T-cell (primary cell): ENCODE measurements at places on chromosomes 5 and 9. TPM values are rescaled to one million over a fixed set of nuclear protein-coding genes. Genes with fewer than 3 reads are reported as not detected.

- no peak for DNase-seq
Observed at GRCh38 chr9:76158713-76159112, 235.5 kb downstream of the RFK start.

DNA sequence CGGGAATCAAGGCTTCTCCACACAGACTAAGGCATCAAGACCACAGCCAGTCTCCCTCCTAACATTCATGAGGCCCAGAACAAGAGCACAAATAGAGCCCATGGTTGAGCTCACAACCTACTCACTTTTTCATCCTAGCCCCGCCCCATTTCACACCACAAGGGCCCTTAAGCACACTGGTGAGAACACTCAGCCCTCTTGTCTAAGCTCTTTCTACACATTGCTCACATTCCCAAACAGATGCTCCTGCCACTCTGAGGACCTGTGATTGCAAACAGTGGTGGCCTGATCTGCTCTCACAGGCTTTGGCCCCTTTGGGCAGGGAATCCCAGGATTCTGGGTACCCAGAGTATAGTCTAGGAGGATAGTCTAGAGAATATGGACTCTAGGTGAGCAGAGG, 54.0 kb downstream of the FEM1C start:
- DNase-seq: no peak

GRCh38 chr5:172009536-172010270, 3.3 kb upstream of the FBXW11 start:
- DNase-seq: no peak

- no peak for DNase-seq
Observed at GRCh38 chr9:109351032-109351431, 30.2 kb upstream of the EPB41L4B start.

MUSK gene
- total RNA-seq: not detected

DNA sequence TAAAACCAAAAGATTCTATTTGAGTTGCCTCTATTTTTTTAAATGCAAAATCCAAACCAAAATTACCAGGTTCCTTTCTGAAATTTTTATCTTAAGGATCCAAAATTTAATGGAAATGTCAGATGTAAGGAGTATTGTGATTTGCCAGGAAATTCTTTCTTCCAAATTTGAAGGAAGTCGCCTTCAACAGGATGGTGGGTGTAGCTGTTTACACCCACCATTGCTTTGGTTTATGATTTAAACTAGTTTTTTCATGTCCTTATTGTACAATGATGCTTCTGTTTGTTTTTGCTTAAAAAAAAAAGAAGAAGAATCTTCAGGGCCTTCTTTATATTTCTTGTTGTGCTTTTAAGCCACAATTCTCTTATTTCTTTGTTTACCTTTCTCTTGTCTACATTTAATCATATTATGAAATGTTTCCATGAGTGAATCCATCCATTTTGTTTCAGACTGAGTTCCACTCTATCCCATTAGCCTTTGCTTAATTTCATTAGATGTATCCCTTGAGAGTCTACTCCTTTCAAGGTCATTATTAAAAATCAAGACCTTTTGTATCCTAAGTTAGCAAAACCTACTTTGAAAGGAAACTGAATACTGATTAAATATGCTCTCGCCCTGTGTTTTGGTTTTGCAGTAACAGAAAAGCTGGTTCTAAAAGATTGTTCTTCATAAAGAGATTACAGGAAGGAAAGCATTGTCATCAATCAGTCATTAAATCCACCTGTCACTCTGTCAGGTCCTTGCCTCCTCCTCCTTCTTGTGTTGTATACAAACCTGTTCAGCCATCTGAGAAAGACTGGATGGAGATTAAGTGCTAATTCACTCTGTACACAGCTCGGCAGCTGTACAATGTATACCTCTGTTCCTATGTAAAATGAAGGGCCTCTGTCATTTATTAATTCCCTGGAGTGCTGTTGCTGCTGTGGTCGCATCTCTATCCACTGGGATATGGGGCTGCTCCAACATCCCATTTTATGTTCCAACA, 45.5 kb upstream of the SLC2A8 start:
- DNase-seq: no peak

DNA sequence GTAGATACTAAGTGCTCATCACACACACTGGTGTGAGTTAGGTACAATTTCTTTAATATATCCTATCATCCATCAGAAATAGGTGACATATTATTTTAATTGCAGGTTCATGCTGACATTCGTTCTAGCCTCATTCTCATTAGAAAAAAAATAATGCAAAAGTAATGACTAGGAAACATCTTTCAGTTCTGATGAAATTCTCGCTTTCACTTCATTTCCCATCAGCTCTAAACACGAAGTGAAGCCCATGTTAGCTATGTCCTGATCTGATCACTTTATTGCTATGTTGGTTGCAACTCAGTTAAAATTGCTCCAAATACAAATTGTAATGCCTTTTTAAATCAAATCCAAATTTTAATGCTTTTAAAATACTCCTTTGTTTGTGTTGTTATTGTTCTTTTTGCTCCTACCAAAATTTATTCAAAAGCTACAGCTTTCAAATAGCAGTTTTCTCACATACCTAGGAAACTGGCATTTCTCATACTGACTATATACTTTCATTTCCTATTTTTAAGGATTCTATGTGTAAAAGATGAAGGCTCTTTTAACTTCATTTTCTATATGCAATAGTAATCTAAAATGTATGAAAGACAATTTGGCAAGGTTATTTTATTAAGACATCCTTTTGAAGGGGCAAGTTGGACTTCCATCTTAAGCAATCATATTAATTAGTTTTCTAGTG, 1237.8 kb upstream of the ACO1 start:
- no peak for DNase-seq

DNA sequence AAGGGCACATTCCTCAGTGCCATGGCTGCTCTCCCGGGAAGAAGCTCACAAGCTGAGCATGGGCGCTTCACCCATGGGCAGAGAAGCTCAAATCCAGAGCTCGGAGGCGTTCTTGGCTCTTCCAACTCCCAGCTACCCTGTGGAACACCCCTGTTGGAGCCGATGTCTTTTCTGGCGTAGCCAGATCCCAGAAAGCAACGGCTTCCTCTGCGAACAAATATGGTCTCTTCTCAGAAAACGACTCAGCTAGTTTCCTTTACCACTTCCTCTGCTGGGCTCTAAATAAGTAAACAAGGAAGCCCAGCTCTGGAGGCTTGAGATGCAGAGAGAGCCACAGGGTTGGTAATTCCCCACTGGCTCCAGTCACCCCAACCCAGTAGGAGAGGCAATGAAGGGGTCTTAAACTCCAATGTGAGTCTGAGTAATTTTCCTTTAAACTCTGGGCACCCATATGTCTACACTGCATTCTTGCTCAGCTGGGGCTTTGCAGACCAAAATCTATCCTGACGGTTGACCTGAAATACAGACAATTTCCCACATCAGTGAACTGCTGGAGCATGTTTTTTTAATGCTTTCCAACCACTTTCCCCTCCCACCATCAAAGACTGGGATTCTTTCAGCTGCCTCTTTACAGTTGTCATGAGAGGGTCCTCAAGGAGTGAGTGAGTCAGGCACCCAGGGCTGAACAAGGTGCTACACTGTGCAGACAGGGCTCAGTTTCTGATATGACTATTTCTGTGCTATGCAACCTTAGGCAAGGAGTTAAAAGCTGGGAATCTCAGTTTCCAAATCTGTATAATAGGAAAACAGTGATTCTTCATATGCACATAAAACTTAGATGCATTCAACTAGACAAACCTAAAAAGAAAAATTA, at the start of gene LCP2:
Gene LCP2 (minus strand): TSS at position 189 of the 874 bp plus-strand sequence. CDS start 166 bp downstream, at position 23.
- DNase-seq: no peak

GRCh38 chr9:33178972-33179697, 12.0 kb upstream of the B4GALT1 start:
- DNase-seq: peak; percentile 52

DNA sequence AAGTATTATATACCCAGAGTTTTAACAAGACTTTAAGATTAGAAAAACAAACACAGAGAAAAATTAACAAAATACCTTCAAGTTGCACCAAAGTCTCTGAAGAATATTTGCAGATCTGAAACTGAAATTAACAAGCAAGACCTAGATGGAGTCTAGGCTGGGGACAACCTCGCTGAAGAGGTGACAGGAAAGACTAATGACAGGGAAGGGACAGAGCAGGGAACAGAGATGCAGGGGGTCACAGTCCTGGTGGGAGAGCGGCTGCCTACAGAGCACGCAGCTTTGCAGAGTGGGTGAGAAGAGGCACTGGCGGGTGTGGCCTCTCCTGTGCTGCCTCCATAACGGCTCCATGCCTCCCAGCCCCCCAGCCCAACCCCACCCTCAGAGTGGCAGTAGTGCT, 13.5 kb downstream of the RETREG1 start:
- DNase-seq: no peak

- peak; percentile 71 for DNase-seq
Observed at GRCh38 chr9:34611811-34612787, at the start of gene RPP25L. TSS of gene RPP25L (minus strand) at chr9:34612097. CDS start at chr9:34611296, 801 bp downstream.

DNA sequence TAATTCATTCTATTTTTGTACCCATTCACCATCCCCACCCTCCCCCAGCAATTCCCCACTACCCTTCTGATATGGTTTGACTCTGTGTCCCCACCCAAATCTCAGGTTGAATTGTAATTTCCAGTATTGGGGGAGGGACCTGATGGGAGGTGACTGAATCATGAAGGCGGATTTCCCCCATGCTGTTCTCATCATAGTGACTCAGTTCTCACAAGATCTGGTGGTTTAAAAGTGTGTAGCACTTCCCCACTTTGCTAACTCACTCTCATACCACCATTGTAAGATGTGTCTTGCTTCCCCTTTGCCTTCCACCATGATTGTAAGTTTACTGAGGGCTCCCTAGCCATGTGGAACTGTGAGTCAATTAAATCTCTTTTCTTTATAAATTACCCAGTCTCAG, 25.9 kb upstream of the TESK1 start:
- DNase-seq: no peak

DNA sequence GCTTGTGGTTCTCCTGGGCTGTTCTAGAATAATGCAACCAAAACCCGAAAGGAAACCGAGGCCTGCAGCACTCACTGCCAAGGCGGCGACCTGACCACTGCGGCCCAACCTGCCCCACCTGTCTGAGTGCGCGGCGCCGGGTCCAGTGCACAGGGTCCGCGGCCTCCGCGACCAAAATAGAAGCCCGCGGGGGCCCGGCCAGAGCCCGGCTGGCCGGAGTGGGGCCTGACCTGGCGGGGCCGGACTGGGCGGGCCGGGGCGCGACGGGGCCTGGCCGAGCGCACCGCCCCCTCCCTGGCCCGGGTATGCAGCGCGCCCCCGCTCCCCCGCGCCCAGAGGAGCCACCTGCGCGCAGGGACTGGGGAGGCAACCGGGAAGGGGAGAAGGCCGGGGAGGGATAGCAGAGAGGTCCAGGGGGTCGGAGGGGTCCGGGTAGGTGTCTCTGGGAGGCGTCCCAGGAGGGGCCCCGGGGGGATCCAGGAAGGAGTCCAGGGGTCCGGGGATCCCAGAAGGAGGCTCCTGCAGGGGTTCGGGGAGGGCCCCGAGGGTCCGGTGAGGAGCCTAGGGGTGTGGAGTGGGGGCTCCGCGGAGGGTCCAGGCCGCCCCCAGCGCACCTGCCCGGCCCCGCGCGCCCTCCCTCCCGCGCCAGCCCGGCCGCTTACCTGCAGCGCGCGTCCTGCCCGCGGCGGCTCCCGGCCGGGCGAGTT, 503 bp downstream of the SEMA4D start:
- no peak for DNase-seq

GRCh38 chr9:12961276-12961809, 186.5 kb downstream of the LURAP1L start:
- DNase-seq: no peak

SPIN1 gene
- 35.0 TPM for total RNA-seq

- DNase-seq: no peak
Observed at GRCh38 chr5:107470295-107470582, 200.5 kb downstream of the EFNA5 start.

FAM151B gene
- total RNA-seq: 0.53 TPM

TMEM171 gene
- not detected for total RNA-seq

- no peak for DNase-seq
Observed at GRCh38 chr5:78506261-78507024, 142.1 kb downstream of the LHFPL2 start.

CEL gene
- total RNA-seq: 0.70 TPM

- no peak for DNase-seq
Observed at GRCh38 chr9:81801190-81801589, 111.8 kb upstream of the TLE1 start.

GRCh38 chr5:170404398-170404797, 15.2 kb upstream of the KCNMB1 start:
- DNase-seq: no peak

DNA sequence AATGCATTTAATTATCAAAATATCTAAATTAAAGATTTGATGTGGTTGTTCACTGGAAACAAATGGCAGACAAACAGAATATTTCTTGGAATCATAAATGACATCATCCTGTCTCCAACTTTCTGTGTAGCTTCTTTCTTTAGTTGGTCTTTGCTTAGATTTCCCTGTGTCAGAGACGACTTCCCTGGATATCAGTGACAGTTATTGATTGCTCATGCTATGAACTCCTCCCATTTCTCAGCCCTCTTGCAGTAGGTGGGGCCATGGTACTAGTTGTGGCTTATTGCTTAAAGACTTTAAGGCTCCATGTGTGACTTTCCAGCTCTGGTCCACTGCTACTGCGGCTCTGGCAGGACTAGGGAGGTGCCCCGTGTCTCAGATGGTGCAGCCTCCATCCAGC, 592.6 kb downstream of the MTRR start:
- DNase-seq: no peak

GRCh38 chr5:68793074-68793473, 300.7 kb upstream of the SLC30A5 start:
- no peak for DNase-seq

DNA sequence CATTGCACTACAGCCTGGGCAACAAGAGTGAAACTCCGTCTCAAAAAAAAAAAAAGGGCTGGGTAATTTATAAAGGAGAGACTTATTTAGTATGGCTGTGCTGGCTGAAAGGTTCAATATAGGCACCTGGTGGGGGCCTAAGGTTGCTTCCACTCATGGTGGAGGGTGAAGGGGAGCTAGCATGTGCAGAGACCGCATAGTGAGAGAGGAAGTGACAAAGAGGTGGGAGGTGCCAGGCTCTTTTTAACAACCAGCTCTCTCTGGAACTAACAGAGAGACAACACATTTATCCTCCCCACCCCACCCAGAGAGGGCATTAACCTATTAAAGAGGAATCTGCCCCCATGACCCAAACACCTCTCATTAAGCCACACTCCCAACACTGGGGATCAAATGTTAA, 28.9 kb upstream of the SERINC5 start:
- peak; percentile 32 for DNase-seq

DNA sequence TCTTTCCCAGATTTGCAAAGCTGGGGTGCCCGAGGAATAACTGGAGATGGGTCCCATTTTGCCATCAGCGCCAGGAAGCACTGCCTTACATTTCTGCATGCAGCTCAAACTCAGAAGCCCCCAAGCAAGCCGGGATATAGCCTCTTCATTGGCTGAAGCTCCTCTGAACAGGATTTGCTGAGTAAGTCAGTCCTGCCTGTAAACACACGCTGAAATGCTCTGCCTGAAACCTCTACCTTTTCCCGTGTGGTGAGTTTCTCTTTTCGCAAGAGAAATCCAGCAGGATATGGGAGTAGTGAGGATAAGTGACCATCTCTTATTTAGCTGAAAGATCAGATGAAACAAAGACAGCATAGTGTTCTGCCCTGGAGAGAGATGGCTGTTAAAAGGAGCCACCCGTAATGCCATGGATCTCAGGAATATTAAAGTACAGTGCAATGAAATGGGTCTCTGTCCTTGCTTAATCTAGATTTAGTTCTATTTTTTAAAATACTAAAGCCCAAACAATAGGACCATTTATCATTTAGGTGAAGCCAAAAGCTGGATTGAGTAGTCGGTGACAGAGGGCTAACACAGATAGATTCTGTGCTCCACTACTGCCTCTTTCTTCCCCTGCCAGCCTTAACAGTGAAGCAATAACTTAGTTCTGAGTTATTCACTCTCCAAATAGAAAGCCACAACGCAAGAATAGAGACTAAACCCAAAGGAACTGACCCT, 177.5 kb upstream of the PPP2R2B start:
- DNase-seq: no peak

GRIN1 gene
- total RNA-seq: not detected

BAAT gene
- total RNA-seq: not detected
